ENCODE measurements at places on chromosomes 5 and 9. TPM values are rescaled to one million over a fixed set of nuclear protein-coding genes. Genes with fewer than 3 reads are reported as not detected.
A peak's percentile ranks its signal among the peaks of the same experiment; 100 is the strongest.

GRCh38 chr5:59423021-59423420 lies 470.5 kb downstream of the PDE4D start:
- DNase-seq: no peak

DNA sequence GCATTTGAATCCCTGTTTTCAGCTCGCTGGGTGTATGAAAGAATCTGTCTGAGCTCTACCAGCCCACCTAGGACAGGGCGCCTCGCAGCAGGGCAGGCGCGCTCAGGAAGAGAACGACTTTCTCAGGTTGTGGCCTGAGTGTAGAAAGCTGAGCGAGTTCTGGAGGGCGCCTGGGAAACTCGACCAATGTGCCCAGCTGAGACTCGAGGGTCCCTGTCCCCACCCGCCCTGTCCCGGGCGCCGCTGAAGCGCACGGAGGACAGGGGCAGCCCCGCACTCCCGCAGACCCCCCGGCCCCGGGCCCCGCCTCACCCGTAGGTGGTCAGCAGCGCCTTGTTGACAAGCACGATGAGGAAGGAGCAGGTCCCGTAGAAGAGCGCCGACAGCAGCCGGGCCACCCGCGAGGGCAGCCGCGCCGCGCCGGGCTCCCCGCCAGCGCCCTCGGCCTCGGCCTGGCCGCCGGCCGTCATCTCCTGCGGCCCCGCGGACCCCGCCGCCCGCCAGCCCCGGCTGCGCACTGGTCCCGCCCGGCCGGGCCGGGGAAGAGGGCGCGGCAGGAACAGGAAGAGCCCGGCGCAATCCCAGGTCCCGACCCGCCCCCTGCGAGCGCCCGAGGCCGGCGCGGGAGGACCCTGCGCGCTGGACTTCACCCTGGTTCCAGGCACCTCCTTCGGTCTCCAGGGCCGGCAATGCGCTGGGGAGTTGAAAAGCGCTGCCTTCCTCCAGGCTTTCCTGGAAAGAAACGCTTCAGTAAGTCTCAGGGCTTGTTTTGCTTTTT lies at the start of gene SLC35D2:
SLC35D2 (minus strand) TSS at position 547 of the 778 bp plus-strand sequence; CDS start at position 470, 77 bp downstream.
- DNase-seq: no peak

The AKNA gene
- total RNA-seq: 5.4 TPM

DNA sequence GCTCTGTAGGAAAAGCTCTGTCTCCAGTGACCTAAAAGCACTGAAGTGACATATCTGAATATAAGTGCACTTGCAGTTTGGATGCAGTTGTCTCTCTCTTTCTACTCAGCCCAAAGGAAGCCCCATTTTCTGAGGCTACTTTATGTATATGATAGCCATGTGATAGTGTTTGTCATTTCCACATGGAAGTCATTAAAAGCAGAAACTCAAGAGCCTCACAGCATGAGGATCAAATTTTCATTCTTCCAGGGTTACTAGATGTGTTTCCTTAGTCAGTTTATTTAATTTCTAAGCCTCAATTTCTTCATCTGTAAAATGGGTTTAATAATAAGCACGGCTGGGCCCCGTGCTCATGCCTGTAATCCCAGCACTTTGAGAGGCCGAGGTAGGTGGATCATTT lies 36.7 kb downstream of the RNF44 start:
- no peak for DNase-seq

The CEL gene
- total RNA-seq: 0.07 TPM

- DNase-seq: no peak
Measured at GRCh38 chr9:116697887-116698286, 10.8 kb downstream of the TRIM32 start.

- DNase-seq: no peak
Measured at GRCh38 chr5:83496626-83497025, 25.1 kb downstream of the VCAN start.

DNA sequence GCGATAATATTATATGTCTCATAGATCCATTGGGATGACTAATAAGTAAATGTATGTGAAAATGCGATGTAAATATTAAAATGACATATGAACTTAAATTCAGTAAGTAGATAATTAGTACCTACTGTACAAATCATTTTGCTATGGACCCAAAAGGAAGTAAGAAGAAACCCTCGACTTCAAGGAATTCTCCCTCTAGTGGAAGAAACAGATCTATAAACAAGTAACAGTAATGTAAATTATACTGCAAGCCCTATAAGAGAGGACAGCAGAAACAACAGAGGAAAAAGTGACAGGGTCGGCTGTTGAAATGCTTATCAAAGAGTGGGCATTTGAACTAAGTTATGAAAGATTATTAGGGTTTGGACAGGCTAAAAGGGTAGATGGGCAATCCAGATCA lies 320.3 kb downstream of the DMAC1 start:
- DNase-seq: no peak

DNA sequence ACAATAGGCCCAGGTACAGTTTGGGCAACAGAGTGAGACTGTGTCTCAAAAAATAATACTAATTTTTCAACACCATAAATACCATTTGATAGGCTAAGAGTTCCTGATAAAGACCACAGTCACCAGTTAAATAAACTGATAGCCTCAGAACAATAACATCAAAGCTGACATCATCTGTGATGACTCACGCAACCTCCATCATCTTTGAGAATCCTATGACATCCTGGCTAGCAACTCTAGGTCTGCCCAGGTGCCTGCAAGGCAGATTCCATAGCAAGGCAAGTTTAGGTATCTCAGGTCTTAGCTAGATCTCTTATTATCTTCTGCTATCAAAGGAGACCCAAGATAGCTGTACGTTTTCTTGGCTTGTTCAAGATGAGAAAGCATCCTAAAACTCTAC lies 30.5 kb upstream of the UBAP2 start:
- DNase-seq: peak; percentile 11

The SPINK13 gene
- total RNA-seq: not detected

The RHOBTB3 gene
- total RNA-seq: 66.9 TPM

GRCh38 chr5:54725391-54726280 lies 208.1 kb downstream of the SNX18 start:
- DNase-seq: no peak

The INSYN2B gene
- total RNA-seq: 21.4 TPM

GRCh38 chr5:170225326-170226128 lies 7.3 kb upstream of the C5orf58 start:
- no peak for DNase-seq

The PCDHA13 gene
- total RNA-seq: under 0.01 TPM

- DNase-seq: peak; percentile 64
Measured at GRCh38 chr5:127757576-127757975, 54.4 kb downstream of the CCDC192 start.

GRCh38 chr5:50574121-50574520 lies 92.3 kb upstream of the PARP8 start:
- no peak for DNase-seq

- DNase-seq: no peak
Measured at GRCh38 chr5:74418709-74419108, 221.8 kb downstream of the ENC1 start.

- no peak for DNase-seq
Measured at GRCh38 chr5:159061834-159062474, 37.8 kb downstream of the EBF1 start.

- peak; percentile 71 for DNase-seq
Measured at GRCh38 chr9:33813712-33814641, 3.0 kb upstream of the UBE2R2 start.

The NOXA1 gene
- 0.66 TPM for total RNA-seq

DNA sequence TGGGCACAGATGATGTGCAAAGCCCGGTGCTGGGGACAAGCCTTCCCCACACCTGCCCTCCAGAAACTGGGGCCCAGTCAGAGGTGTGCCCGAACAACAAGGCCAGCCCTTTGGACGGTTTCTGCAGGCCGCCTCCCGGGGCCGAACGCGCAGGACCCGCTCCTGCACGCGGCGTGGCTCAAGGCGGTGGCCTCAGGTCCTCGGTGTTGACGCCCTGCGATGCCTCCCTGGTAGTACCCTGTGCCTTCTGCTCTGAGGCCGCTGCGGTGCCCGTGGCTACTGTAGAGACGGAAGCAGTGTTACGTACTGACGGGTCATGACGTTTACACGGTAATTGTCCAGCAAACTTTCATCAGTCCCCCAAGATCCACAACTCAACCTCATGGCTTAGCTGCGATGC lies 33.5 kb upstream of the FANCC start:
- DNase-seq: no peak

The DOCK2 gene
- total RNA-seq: 0.20 TPM
